CD4-positive, alpha-beta T cell (primary cell): ENCODE measurements at places on chromosomes 7 and 10.
A peak's percentile ranks its signal among the peaks of the same experiment; 100 is the strongest.

GRCh38 chr10:93397020-93397419 is 85.1 kb downstream of the MYOF start:
- no peaks in the 10 kb centered on the region for H3K27me3 ChIP-seq
- no peak overlapping the region for H3K27ac ChIP-seq
- no peak for DNase-seq

DNA sequence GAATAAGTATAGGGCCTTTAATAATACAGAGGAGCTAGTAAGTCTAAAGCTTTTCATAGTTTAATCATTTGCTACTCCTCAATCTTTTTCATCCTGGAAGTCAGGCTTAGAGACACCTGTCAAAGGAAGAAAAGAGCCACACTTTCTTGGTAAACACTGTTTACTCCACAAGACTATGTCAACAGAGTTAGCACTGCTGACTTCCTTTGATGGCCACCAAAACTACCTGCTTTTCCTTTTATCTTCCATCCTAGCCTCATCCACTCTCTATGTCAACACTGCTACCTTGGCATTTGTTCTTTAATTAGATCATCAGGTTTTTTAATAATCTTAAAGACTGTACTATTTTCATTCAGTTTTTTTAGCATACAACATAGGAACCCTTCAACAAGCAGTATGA is 106.2 kb downstream of the ELAPOR2 start:
- H3K27me3 ChIP-seq: no peaks in the 10 kb centered on the region
- DNase-seq: no peak
- H3K4me3 ChIP-seq: no peak overlapping the region

- DNase-seq: no peak
- H3K36me3 ChIP-seq: no peaks in the 10 kb centered on the region
Observed at GRCh38 chr7:82481499-82482097, 38.0 kb upstream of the CACNA2D1 start.

DNA sequence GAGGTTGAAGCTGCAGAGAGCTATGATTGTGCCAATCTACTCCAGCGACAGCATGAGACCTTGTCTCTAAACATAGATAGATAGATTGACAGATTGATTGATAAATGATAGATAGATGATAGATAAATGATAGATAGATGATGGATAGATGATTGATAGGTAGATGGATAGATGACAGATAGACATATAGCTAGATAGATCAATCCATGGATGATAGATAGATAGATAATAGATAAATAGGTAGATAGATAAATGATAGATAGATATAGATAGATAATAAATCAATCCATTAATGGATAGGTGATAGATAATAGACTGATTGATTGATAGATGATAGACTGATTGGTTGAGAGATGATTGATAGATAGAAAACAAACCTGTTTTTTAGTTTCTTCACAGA is 349.6 kb downstream of the PAXIP1 start:
- H3K36me3 ChIP-seq: no peaks in the 10 kb centered on the region
- DNase-seq: no peak
- no peak overlapping the region for H3K27ac ChIP-seq

DNA sequence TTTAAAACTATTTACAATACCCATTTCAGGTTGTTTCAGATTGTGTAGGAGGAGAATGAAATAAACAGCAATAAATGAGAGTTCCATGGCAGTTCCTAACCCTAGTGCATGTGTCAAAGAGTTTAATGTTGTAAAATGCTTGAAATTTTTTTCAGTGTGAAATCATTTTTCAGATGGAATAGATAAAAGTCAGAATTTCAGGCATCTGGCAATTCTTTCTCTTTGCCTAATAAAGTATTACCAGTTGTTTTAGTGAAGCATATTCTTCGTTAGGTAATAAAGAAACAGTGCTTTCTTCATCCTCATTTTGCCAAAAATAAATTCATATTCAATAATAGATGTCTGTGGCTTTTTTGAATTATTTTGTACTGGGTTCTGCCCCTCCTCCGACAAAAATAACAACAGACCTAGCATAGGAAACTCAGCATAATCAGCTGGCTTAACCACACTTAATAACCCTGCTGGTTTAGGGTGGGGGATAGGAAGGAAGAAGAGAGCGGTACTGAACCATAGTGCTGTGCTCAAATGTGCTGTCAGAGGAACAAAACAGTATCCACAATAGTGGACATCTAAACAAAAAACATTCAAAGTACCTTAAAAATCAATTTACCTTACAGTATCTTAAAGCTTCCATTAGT is 39.1 kb downstream of the MINDY3 start:
- H3K4me3 ChIP-seq: no peak overlapping the region
- H3K27ac ChIP-seq: no peak overlapping the region
- no peaks in the 10 kb centered on the region for H3K4me1 ChIP-seq
- DNase-seq: no peak
- no peaks in the 10 kb centered on the region for H3K27me3 ChIP-seq

GRCh38 chr10:119341459-119342301 is 134.3 kb downstream of the GRK5 start:
- H3K27me3 ChIP-seq: no peaks in the 10 kb centered on the region
- H3K36me3 ChIP-seq: peaks cover 12% of the 10 kb centered on the region
- H3K4me3 ChIP-seq: no peak overlapping the region
- H3K27ac ChIP-seq: no peak overlapping the region
- peak; percentile 72 for DNase-seq
- H3K4me1 ChIP-seq: peaks cover 4% of the 10 kb centered on the region

DNA sequence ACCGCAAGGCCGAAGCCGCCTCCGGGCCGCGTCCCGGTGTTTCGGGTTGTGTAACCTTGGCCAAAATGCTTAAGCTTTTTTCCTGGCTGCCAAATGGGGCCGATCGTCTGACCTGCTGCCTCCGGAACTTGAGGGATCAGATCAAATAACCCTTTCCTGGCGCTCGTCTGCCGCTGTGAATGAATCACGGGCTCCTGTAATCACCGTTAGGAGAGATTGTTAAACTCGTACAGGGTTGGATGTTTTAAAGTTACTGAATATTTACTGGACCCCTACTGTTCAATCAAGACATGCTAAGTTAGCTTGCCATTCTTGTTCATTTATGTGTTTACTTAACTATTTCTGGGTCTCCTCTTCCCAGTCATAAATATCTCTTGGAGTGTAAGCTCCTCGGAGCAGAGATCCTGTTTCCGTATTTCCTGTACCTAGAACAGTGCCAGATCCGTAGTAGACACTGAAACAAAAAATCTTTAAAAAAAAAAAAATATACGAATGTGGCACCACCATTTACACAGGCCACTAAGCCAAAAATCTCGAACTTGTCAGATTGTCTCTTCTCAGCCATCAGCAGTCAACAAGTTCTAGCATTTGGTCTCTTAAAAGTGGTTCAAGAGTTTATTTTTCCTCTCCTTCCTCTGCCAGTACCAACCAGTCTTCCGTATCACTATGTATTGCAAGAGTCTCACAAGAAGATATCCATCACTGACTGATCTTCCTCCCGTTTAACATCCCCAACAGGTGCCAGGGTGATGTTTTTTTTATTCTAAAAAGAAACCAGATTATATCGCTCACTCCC is 650 bp upstream of the TM9SF3 start:
- peak overlapping the region; percentile 98 for H3K27ac ChIP-seq
- peaks cover 34% of the 10 kb centered on the region for H3K4me1 ChIP-seq
- peak overlapping the region; percentile 67 for H3K4me3 ChIP-seq
- H3K36me3 ChIP-seq: no peaks in the 10 kb centered on the region
- H3K27me3 ChIP-seq: no peaks in the 10 kb centered on the region
- DNase-seq: no peak

DNA sequence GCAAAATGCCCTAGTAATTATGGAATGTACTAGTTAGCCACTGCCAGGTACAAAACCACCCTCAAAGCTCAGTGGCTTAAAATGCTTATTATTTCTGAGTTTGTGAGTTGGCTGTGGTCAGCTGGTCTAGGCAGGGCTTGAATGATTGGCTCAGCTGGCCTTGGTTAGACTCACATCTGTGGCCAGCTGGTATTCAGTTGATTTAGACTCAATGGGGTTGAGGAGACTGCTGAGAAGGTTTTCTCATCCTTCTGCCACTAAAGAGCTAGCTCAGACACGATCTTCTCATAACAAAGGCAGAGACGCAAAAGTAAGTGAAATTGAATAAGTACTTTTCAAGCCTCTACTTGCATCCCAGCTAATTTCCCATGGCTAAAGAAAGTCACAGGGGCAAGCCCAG is 57.1 kb upstream of the CYP2C18 start:
- no peak overlapping the region for H3K4me3 ChIP-seq
- H3K4me1 ChIP-seq: no peaks in the 10 kb centered on the region
- no peaks in the 10 kb centered on the region for H3K27me3 ChIP-seq
- H3K36me3 ChIP-seq: no peaks in the 10 kb centered on the region
- no peak overlapping the region for H3K27ac ChIP-seq
- no peak for DNase-seq

DNA sequence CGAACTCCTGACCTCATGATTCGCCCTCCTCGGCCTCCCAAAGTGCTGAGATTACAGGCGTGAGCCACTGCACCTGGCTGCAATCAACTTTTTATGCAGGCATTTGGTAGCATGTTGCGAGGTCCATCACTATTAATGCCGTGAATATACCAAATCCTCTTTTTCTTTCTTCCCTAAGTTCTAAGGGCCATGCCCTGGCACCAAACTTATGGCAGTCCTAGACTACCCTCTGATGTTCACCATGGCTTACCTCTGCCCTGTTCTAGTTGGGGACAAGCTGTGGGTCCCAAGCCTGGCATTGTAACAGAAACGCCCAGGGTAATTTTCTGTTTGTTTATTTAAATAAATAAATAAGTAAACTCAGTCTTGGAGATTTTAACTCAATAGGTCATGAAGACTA is 13.3 kb downstream of the PRSS2 start:
- H3K4me3 ChIP-seq: no peak overlapping the region
- peaks cover 16% of the 10 kb centered on the region for H3K36me3 ChIP-seq
- H3K4me1 ChIP-seq: peaks cover 13% of the 10 kb centered on the region
- no peaks in the 10 kb centered on the region for H3K27me3 ChIP-seq
- H3K27ac ChIP-seq: peak overlapping the region; percentile 92
- no peak for DNase-seq

- DNase-seq: no peak
- H3K4me3 ChIP-seq: no peak overlapping the region
- H3K27me3 ChIP-seq: no peaks in the 10 kb centered on the region
- H3K27ac ChIP-seq: no peak overlapping the region
Observed at GRCh38 chr7:72435366-72435765, 23.2 kb upstream of the CALN1 start.

DNA sequence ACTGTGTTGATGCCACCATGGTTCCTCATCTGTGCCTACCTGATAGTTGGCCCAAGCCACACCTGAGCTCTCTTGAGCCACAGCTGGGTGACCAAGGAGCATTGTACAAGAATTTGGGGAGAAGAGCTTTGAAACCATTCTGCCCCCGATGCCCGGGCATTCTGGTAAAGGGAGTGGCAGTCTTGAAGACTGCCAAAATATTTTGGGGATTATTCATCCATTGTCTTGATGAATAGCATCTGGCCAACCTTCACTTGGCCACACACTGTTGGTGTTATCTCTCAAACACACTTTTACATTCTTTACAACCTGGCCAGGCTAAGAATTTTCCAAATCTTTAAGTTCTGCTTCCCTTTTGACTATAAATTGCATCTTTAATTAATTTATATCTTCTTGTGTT is 113.1 kb upstream of the PCBD1 start:
- no peak for DNase-seq
- no peaks in the 10 kb centered on the region for H3K4me1 ChIP-seq
- H3K27ac ChIP-seq: no peak overlapping the region
- no peaks in the 10 kb centered on the region for H3K36me3 ChIP-seq
- no peak overlapping the region for H3K4me3 ChIP-seq

DNA sequence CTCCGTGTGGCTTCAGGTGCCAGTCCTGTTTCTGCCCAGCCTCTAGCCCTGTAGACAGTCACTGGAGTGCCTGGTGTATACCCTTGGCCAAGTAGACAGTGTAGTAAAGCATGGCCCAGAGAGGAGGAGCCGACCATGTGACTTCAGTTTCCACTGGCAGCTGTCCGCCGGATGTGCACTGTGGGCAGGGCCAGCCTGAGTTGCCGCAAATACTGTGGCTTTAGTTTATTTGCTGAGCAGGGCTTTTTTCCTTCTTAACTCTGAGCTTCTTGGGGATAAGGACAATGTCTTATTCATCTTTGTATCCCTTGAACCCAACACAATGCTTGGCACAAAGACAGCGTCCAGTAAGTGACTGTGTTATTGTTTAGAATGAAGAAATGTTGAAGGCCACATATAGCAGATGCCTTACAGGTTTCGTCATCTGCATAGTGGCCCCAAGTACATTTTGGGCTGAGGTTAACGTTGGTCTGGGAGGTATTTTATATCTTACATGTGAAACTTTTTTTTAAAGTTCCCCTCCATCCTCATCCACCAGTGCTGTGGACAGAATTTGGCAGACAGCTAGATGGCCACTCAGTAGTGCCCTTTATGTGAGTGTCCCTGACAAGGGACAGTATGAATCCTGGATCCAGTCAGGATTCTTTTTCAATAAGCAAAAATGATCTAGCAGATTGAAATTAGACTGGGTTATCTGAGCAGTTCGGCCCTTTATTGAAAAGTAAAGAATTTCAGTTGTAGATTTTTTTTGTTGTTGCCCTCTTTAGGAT is 40.6 kb downstream of the CYP17A1 start:
- DNase-seq: peak; percentile 32
- no peaks in the 10 kb centered on the region for H3K27me3 ChIP-seq
- H3K4me1 ChIP-seq: peaks cover 30% of the 10 kb centered on the region
- peaks cover 49% of the 10 kb centered on the region for H3K36me3 ChIP-seq

DNA sequence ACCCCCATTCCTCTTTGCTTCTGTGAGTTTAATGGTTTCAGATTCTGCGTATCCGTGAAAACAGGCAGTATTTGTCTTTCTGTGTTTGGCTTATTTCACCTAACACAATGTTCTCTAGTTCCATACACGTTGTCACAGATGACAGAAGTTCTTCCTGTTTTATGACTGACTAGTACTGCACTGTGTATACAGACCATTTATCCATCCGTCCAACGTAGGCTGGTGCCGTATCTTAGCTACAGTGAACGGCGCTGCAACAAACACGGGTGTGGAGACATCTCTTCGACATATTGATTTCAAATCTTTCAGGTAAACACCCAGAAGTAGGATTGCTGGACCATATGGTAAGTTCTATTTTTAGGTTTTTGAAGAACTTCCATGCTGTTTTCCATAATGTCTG is 181.7 kb downstream of the PARD3 start:
- H3K27ac ChIP-seq: no peak overlapping the region
- no peak overlapping the region for H3K4me3 ChIP-seq
- H3K27me3 ChIP-seq: no peaks in the 10 kb centered on the region
- DNase-seq: no peak
- peaks cover 6% of the 10 kb centered on the region for H3K4me1 ChIP-seq

DNA sequence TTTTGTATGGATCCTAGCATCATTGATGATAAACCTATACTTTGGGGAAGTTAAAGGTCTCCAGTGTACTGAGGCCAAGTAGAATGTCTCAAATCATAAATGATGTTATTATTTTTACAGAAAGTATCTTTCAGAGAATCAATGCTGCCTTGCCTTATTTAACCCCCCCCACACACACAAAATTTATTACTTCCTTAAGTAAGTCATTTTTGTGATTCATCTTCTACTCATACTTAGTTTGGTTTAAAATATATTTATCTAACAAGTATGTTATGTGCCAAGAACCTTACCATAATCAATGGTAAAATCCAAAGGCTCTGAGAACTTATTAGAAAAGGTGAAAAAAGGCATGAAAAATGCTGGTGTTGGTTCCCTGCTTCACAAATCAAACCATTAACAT is 18.8 kb upstream of the CLDN12 start:
- no peak for DNase-seq
- peaks cover 56% of the 10 kb centered on the region for H3K36me3 ChIP-seq
- no peaks in the 10 kb centered on the region for H3K4me1 ChIP-seq
- H3K27ac ChIP-seq: no peak overlapping the region

GRCh38 chr7:156582591-156583123 is 57.9 kb upstream of the RNF32 start:
- H3K27ac ChIP-seq: no peak overlapping the region
- peaks cover 8% of the 10 kb centered on the region for H3K27me3 ChIP-seq
- no peaks in the 10 kb centered on the region for H3K36me3 ChIP-seq
